Non-pigmented ciliary epithelial cell (primary cell): ENCODE measurements at places on chromosomes 5 and 9.

GRCh38 chr9:129182122-129182521 is 4.1 kb upstream of the IER5L start:
- DNase-seq, result no peak

- no peak for DNase-seq
Observed at GRCh38 chr9:3023449-3023848, 179.6 kb upstream of the PUM3 start.

- DNase-seq, result no peak
Observed at GRCh38 chr5:8814105-8814504, 731.8 kb downstream of the SEMA5A start.

- no peak for DNase-seq
Observed at GRCh38 chr9:132183134-132183533, 21.3 kb downstream of the NTNG2 start.

GRCh38 chr5:65451436-65451835 is 30.3 kb downstream of the ADAMTS6 start:
- DNase-seq, result no peak

DNA sequence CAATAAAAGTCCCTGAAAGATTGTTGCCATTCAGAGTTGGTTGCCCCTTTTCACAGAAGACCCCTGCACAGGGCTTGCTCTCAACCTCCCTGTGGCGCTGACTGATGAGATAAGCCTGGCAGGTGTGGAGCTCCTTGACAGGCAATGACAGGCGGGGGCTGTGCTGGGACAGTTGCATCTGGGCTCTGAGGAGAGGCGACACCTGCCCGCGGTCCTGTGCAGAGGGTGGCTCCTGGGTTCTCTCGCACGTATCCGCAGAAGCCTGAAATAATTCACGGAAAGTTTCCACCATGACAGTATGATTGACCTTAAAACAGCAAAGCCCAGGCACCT is 19.8 kb upstream of the EXOC3 start:
- DNase-seq, result no peak

GRCh38 chr5:82676661-82677060 is 398.5 kb upstream of the RPS23 start:
- DNase-seq, result no peak

GRCh38 chr5:23234197-23234596 is 273.2 kb upstream of the PRDM9 start:
- DNase-seq, result no peak

DNA sequence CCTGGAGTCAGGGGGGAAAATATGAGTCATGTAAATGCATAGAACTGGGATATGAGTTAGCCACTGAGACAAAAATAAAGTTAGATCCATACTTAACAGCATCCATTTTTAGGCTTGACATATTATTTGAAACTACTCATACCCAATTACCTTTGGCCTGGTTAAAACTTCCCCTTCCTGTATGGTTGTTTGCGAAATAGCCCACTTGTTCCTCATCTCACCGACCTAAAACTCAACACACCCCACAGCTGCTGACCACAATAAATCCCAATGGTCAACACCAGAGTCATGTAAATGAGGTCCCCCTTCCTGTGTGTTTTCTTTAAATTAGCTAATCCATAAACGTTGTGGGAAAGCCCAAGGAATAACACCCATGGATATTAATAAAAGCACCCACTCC is 55.2 kb upstream of the TMEM215 start:
- no peak for DNase-seq

DNA sequence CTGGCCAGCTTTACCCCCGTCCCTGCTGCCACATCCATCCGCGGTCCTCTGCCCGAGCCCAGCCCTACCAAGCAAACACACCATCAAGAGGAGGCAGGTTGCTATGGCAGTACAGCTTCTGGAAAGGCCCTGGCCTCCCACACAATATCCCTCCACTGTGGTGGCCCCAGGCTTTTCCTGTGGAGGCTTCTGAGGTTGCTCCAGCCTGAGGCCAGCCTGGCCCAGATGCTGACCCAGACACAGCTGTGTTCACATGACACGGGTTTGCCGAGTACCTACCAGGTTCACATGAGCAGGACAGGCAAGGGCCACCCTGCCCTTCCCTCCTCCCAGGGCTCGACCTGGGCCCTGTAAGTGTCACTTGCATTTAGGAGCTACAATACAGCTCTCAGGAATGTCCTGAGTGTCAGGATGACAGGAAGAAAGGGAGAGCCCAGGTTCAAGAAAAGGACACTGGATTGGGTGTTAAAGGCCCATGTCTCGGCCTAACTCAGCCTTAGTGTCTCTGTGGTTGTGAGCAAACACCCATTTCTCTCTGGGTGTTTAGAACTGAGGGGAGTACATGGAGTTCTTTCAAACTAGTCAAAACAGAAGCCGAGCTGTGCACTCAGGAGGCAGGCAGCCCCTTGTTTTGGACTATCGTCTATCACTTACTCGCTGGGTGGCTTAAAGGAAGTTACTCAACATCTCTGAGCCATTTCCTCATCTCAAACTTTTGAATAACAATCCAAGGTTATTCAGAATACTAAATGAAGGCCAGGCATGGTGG is 40.2 kb downstream of the NAIF1 start:
- no peak for DNase-seq

- no peak for DNase-seq
Observed at GRCh38 chr9:115855458-115856133, 298.0 kb upstream of the PAPPA start.

DNA sequence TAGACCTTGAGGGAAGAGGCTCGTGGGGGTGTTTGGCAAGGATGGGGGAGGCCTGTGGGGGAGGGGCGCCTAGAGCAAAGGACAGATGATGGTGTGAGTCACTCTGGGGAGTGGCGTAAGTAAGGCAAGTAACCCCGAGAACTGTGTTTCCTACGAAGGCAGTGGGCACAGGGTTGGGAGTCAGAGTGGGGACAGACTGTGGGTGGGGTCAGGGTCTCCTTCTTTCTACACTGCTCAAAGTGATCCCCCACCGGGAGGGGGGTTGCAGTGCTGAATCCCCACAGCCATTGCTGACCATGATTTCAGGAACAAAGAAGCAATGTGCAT is 136.8 kb downstream of the TENT4A start:
- no peak for DNase-seq

- no peak for DNase-seq
Observed at GRCh38 chr5:124421584-124421983, 324.9 kb downstream of the ZNF608 start.

GRCh38 chr9:76545191-76545590 is 86.2 kb downstream of the GCNT1 start:
- DNase-seq, result no peak

- no peak for DNase-seq
Observed at GRCh38 chr5:43437062-43437660, 25.0 kb upstream of the CCL28 start.

- no peak for DNase-seq
Observed at GRCh38 chr5:97874491-97874890, 691.4 kb upstream of the RIOK2 start.

GRCh38 chr5:115555084-115555633 is 10.6 kb upstream of the FEM1C start:
- DNase-seq, result no peak

DNA sequence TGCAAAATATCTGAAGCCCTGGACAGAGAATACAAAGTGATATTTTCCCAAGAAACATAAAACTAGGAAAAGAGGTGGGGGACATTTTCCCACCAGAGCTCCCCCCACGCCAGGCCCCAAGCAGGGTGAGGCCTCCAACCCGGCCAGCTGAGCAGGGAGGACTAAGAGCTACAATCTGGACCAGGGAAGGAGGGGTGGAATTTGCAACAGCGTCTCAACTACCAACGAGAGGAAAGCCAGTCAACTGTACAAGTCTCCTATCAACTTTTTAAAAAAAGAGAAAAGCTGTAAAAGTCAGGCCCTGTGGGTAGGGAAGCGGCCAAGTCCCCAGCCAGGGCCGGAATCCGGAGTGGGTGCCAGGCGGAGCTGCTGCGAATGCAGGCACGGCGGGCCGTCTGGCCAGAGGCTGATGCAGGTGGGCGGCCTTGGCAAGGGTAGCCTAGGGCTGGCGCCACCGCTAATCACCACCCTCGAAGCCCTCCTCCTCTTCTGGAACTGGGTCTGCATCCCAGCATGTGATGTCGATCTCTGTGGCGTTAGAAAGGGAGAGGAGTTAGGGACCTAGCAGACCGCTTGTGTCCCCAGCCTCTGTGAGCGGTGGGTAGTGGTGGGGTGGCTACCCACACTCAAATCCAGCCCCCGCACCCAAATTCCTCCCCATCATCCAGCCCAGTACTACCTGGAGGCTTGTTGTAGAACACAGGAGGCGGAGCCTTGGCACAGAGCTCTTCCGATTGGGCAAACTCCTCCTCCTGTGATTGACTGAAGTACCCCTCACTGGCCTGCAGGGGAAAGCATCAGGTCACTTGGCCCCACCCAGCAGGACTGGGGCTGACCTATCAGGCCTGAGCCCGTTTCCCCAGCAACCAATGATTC is 10.6 kb downstream of the PRR7 start:
- peak; percentile 90 for DNase-seq

DNA sequence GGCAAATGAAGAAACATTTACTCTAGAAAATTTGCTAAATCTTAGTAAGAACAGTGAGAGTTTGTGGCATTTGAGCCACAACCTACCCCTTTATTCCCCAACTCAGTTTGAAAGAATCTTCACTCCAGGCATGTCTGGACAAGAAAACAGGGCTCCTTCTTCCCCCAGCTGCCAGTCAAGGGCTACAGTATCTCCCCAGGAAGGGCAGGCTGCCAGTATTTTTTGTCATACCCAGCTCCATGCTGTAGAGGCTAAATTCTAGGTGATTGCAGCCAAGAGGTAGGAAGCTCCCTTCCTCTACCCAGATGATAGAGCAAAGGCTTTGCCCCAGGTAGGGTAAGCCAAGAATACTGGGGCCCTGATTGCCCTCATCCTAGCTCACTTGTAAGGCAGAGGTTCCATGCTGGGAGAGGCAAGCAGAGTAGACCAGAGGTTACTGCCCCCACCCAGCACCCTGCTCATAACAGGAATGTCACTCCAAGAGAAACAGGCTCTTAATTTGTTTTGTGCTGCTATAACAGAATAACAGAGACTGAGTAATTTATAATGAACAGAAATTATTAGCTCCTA is 20.0 kb upstream of the GRPEL2 start:
- DNase-seq, result no peak

- DNase-seq, result no peak
Observed at GRCh38 chr5:132203916-132204315, 23.7 kb downstream of the P4HA2 start.

DNA sequence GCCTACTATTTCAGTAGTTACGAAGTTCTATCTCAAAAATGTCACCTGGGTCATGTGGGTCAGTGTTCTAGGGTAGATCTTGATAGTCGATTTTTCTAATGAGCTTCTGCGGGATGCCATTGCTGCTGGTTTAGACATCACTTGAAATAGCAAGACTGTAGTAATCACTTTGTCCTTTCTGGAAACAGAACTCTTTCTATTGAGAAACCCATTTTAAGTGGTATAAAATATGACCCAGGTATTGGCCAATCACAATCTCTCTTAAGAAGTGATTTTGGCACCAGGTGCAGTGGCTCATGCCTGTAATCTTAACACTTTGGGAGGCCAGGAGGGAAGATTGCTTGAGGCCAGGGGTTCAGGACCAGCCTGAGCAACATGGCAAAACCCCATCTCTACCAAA is 17.6 kb downstream of the ARRDC3 start:
- no peak for DNase-seq

DNA sequence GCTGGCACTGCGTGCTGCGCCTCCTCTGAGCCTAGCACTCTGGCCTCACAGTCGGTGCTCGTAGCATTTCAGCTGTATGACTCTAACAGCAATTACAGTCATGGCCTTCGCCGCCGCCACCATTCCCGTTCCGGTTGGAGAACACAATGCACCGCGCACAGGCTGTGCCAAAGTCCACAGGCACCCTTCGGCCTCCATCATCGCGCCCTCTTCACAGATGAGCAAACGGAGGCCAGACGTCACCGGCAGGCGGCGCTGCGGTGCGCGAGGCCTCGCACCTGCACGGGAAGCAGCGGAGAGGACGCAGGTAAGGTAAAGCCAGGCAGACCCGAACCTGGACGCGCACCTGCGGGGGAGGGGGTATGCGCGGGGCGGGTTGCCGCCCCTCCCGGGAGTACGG is 128.9 kb downstream of the BARX1 start:
- no peak for DNase-seq

- DNase-seq, result no peak
Observed at GRCh38 chr5:103120607-103121200, 603 bp downstream of the PPIP5K2 start.

GRCh38 chr5:83209963-83210362 is 132.6 kb downstream of the XRCC4 start:
- no peak for DNase-seq

- DNase-seq, result no peak
Observed at GRCh38 chr5:132540764-132541163, 2.6 kb downstream of the IL5 start.

- no peak for DNase-seq
Observed at GRCh38 chr5:151739395-151739794, 19.0 kb downstream of the ATOX1 start.

DNA sequence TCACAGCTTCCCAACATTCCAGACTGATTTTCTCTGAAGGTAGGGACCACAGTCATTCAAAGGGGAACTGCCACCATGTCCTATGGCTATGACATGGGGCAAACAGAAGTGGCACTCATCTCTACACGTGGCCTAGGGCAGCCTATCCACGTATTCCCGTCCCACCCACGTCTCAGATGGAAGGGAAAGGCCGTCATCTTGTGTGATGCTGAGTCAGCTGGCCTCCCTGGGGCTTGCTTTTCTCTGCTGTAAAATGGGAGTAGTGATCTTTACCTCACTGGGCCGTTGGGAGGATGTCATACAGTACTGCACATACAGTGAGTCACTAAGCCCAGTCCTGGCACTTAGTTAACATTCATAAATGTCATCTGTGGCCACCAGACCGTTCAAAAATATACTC is 72.3 kb downstream of the RAPGEF1 start:
- DNase-seq, result no peak

GRCh38 chr5:9667906-9668305 is 37.8 kb upstream of the TAS2R1 start:
- DNase-seq, result no peak

- DNase-seq, result no peak
Observed at GRCh38 chr5:94754824-94755223, 136.4 kb downstream of the SLF1 start.

GRCh38 chr9:74645007-74645639 is 148.0 kb downstream of the RORB start:
- DNase-seq, result no peak

DNA sequence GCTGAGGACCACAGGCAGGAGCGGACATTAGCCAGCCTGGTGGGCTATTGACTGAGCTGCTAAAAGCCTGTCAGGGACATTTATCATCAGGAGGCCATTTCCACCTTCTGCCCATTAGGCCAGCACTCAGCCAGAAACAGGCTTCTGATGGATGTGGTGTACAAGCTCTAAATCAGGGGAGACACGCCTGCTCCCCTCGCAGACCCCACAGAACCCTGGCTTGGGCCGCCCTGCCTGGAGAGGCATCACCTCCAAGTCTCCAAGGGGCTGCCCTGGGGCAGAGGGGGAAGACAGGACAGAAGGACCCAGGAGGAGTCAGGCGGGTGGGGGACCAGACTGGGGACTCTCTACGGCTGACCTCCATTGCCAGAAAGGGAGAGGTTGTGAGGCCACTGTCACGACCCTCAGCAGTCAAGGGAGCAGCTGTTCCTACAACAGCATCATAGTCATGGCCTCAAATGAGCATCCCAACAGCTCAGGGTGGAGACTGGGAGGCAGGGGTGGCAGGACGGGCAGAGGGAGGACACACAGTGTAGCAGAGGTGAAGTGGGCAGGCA is 24.0 kb upstream of the TRIM14 start:
- DNase-seq, result no peak

GRCh38 chr9:128317629-128318028 is 4.6 kb downstream of the TRUB2 start:
- no peak for DNase-seq

GRCh38 chr5:134784946-134785620 is 26.5 kb downstream of the DDX46 start:
- DNase-seq, result no peak
